CD4-positive, CD25-positive, alpha-beta regulatory T cell (primary cell): ENCODE measurements at places on chromosomes 3 and 15. TPM values are rescaled to one million over a fixed set of nuclear protein-coding genes. Genes with fewer than 3 reads are reported as not detected.

DNA sequence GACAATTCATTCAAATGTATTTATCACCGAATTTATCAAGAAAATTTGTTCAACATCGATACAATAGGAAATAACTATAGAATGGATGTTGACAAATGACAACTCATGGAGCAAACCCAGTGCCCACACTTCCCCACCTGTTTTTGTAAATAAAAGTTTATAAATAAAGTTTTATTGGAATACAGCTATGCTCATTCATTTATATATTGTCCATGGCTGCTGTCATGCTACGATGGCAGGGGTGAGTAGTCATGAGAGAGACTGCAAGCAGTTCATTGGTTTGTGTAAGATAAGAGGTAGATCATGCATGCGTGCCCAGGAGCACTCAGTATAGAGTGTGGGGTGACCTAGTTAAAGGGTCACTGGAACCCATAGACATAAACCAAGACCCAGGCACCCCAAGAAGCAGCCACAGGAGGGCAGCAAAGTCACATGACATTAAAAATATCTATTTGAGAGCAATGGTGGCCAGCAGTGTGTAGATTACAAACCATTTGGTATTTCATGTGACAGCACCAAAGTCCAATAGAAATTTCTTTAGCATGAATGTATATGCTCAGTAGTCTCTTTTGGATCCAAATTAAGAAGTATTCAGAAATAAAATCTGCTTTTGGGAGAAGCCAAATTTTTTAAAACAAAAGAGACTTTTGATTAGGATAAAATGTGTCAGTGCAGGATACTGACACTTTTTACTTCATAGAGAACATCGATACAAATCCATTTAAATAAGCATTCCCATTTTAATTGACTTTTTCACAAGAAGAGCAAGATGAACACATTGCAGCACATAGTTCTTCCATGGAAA, 794.8 kb downstream of the MCTP2 start:
- DNase-seq, result no peak

DNA sequence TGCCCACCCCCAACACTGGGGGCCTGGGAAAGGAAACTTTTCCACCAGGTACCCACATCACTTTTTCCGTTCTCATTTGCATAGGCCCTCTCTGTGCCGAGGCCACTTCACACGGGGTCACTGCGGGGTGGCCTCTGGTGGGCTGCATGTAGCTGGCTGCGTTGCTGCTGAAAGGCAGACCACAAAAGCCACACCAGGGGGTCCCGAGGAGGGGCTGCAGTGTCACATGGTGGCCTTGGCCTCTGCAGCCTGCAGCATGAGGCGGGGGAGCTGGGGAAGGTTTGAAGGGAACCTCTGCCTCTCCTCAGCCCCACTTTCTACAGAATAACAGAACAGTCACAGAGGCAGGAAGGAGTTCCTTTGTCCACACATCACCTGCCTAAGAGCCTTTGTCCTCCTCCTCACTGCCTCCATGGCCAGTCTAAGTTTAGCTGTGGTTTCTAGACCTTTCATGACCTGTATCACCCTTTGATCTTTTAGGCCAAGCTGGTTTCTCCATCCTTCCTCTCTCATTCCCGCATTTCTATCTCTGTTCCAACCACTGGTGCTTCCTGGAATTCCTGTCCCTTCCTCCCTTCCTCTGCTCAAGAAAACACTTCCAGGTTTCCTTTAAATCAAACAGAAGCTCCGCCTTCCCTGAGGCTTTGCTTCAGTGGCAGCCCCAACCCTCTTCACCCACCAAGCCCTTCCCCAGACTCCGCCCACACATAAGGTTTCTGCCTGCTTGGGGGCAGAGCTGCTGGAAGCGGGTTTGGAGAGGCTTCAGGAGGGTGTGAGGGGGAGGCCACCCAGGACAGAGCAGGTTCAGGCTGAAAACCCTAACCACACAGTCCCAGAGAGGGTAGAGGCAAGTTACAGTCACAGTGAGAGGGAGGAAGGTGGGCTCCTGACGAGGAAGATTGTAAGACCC, 150.7 kb upstream of the TLE3 start:
- no peak for DNase-seq

GRCh38 chr3:157793745-157794144, 290.5 kb upstream of the VEPH1 start:
- no peak for DNase-seq

- DNase-seq, result no peak
These were observed 282.0 kb upstream of the VEPH1 start for GRCh38 chr3:157785102-157785826.

The CHRNA5 gene
- polyA plus RNA-seq, result 2.0 TPM
